ENCODE measurements at places on chromosomes 1 and 21.
A peak's percentile ranks its signal among the peaks of the same experiment; 100 is the strongest.

DNA sequence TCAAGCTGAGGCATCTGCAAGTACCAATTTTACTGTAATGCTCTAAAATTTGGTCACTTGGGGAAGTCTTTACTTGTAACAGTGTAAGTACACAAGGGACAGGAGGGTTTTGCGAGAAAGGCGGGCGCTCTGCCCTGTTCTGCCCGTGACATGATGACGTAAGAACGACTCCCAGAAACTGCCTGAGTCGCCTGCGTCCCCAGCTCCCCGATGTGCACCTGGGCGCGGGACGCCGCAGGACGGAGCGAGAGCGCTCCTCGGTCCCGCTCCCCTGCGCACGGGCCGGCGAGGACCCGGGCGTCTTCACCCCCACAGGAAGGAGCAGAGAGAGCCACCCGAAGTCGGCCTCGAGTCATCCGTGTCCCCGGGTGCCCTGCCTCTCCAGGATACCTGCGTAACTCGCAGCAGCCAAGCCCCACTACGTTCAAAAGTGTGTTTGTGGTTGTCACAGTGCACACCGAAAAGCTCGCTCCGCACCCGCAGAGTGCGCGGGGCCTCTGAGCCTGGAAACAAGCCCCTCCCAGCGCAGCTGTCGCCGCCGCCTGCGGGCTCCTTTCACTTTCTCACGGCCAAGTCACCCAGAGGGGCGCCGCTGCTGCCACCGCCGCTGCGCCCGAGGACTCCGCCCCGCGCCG lies 3.3 kb upstream of the ZBTB18 start:
- DNase-seq, result no peak

- no peak for DNase-seq
These were observed 3.7 kb upstream of the KPNA6 start for GRCh38 chr1:32104127-32104526.

DNA sequence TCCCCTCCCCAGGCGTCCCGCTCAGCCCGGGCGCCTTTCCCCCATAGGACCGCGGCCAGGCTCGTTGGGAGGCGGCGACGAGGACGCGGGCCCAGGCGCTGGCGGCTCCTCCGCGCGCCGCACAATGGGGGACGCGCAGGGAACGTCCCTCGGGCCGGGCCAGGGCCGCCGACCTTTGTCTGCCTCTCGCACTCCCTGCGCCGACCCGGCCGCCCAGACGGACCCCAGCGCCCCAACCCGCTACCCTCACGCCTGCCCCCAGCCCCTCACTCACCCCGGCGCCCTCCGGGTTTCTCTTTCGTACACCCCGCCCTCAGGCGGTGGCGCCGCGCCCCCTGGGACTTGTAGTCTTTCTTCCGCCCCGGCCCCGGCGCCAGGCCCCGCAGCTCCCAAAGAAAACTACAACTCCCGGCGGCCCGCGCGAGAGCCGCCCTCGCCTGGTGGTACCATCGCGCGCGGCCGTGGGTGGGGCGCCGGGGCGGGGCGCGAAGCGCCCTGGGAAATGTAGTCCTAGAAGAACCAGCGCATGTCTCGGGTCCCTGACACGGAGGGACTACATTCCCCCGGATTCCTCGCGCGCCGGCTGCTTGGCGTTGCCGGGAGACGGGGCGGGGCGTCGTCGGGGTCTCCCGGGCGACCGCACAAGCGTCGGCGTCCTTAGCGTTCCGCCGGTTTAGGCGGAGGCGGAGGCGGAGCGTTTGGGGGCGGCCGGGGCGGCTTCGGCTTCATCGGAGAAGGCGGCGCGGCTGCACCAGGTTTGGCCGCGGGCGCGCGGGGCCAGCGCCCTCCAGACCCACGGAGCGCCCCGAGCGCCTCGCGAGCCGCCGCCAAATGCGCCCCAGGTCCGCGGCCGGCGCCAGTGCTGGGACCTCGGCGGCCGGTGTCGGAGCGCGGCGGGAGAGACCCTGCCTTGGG lies at the start of gene C1orf159:
TSS of gene C1orf159 (minus strand) at position 304 of the 915 bp plus-strand sequence. CDS start 24,546 bp downstream, outside the sequence.
- peak; percentile 99 for DNase-seq

DNA sequence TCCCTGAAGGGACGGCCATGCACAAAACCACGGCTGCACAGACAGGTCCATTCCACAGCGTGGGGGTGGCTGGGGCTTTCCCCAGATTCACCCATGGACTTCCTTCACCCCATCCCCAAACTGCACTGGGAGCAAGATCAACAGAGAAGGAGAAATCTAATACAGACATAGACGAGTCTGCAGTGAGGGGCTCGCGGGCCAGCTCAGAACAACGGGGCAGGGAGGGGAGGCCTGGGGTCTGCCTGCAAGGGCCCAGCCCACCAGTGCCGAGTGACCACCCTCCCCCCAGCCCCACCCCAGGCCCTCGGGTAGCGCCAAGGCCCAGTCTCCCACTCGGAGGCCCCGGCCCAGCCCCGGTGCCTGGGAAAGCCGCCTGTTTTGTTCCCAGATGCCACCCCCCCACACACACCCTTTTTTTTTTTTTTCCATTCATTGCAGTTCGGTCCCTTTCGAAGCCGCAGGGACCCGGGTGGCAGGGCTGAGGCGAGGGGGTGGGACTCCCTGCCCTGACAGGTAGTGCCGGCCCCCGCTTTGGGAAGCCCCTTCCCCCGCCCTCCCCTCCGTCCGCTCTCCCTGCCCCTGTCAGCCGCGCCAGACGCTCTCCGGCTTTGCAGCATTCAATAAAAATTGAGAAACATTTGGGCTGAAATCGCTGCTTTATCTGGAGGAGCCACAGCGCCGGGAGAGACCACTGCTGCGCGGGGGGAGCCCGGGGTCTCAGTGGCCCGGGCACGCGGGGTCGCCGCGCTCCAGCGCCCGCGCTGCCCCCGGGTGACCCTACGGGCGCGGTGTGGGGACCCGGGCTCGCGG lies 543 bp upstream of the EPHB2 start:
- peak; percentile 87 for DNase-seq

DNA sequence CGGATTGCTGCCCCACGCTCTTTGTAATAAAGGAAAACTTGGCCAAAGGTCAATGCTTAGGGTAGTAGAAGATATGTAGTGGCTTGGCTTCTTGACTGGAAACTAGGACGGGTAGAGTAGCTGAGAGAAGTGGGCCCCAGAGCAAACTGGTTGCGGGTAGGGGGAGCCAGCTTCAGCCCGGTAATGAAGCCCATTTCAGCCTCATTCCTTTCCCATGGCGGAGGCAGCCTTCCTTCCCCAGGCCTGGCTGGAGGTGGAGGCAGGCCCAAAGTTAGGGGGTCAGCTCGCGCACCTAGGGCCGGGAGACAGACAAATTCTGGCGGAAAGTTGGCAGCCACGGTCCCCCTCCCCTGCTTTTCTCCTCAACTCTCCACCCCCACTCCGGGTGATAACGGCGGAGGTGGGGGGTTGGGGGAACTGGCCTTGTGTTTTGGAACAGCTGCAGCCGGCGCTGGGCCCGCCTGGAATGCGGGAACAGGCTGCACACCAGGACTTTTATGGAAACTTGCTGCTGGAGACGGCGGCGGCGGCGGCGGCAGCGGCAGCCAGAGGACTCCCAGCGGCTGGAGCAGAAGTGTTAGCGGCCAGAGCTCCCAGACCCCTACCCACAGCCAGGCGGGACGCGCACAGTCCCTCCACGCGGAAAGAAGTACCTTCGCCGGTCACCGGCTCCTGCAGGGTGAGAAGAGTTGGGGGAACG lies at the start of gene NEXN:
TSS of gene NEXN (plus strand) at position 544 of the 700 bp plus-strand sequence. CDS start 27,483 bp downstream, outside the sequence.
- peak; percentile 91 for DNase-seq

- no peak for DNase-seq
These were observed 89.4 kb downstream of the ABCA4 start for GRCh38 chr1:94031591-94031990.

GRCh38 chr1:244112636-244113035 lies 61.6 kb downstream of the ZBTB18 start:
- no peak for DNase-seq

DNA sequence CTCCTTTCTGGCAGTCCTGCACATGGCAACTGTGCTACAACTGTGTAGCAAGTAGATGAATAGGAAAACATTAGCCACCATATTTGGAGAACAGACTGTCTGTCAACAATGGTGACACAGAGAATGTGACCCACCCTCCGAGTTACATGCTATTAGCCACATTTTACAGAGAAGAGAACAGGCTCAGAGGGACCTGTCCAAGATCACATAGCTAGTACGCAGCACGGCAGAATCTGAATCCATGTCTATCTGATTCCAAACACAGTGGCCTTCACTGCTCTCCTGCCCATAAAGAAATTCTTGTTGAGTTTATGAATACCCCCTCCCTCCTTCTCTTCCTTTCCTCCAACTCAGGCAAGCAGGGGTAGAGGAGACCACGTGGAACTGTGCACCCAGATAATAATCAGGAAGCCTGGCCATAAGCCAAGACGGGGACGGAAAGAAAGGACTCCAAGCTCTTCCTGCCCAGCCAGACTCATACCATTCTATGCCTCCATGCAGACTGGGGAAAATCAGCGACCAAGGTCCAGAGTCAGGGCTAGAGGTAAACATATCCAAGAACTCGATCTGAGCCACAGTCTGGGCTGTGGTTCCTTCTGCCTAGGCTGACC lies 78.8 kb downstream of the TRABD2B start:
- DNase-seq, result no peak

GRCh38 chr1:244817415-244817894 lies 18.0 kb upstream of the COX20 start:
- DNase-seq, result no peak

DNA sequence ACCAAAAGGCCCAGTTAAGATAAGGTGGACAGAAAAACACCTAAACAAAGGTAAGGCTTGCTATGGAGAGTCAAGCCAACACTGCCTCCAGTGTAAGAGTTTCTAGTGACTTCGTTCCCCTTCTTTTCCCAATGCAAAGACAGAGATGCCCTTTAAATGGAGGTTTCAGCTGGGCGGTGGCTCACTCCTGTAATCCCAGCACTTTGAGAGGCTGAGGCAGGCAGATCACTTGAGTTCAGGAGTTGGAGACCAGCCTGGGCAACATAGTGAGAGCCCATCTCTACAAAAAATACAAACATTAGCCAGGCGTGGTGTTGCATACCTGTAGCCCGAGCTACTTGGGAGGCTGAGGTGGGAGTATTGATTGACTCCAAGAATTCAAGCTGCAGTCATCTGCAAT lies 24.0 kb upstream of the COL6A1 start:
- no peak for DNase-seq

GRCh38 chr1:234342774-234343173 lies 30.5 kb upstream of the COA6 start:
- DNase-seq, result no peak

GRCh38 chr21:23801292-23801691 lies 1806.0 kb downstream of the MRPL39 start:
- no peak for DNase-seq

DNA sequence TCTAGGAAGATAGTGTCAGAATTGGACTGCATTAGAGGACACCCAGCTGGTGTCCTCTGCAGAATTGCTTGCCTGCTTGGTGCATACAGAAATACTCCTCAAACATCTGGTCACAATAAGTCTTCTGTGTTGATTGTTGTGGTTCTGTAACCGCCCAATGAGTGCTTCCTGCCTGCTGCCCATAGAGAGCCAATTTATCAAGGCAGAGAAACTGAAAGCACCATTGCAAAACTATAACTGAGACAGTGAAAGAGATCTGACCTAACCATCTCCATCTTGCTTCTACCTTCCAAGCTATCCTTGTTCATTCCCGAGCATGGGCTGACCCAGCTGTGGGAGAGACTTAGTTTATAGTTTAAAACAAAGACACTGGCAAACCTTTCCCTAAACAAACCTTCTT lies 462.4 kb upstream of the RGS18 start:
- no peak for DNase-seq

DNA sequence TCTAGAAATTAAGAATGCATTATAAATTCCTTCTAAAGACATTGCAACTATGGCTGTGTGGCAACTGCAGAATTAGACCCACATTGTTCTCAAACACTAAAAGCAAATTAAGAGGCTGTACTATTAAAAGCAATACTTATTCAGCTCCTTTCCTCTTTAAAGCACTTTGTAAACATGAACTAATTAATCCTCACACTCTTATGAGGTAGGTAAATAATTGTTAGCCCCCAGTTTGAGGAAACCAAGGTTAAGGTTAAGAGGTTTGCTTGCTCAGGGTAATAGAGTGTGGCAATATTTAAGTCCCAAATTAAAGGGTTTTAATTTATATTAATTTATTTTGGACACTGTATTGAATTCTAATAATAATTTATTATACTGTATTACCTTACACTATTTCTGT lies 553.8 kb downstream of the LRRIQ3 start:
- no peak for DNase-seq

DNA sequence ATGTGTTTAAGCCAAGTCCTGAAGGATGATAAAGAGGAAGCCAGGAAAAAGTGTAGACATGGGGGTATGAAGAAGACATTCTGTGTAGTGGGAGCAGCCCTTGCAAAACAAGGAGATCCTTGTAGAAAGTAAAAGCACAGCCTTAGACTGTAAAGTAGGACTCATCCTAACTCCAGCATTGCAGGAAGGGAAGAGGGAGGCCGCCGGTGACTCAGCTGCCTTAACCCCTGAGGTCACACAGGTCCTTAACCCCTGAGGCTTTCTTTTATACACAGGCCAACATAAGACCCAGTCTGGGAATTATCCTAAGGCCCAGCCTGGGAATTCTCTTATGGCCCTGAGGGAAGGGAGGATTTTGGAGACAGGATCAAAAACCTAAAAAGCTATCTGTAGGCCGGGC lies 18.0 kb downstream of the PGM1 start:
- DNase-seq, result no peak

- no peak for DNase-seq
These were observed 573.1 kb downstream of the USP25 start for GRCh38 chr21:16302851-16303282.

- no peak for DNase-seq
These were observed 89.2 kb upstream of the COL6A1 start for GRCh38 chr21:45892156-45892915.
